Stimulated activated CD4-positive, alpha-beta T cell treated with anti-CD3 and anti-CD28 coated beads, Interleukin-12 subunit alpha, Interleukin-12 subunit beta, amount 100 ng/mL, for 4 hours (primary cell): ENCODE measurements at places on chromosomes 6 and 20.

- no peak for DNase-seq
Observed at GRCh38 chr20:17871181-17871580, 97.4 kb downstream of the SNX5 start.

GRCh38 chr6:53375847-53376246 is 27.1 kb upstream of the ELOVL5 start:
- DNase-seq = no peak

- DNase-seq = no peak
Observed at GRCh38 chr6:129356129-129356528, 353.8 kb downstream of the ARHGAP18 start.

DNA sequence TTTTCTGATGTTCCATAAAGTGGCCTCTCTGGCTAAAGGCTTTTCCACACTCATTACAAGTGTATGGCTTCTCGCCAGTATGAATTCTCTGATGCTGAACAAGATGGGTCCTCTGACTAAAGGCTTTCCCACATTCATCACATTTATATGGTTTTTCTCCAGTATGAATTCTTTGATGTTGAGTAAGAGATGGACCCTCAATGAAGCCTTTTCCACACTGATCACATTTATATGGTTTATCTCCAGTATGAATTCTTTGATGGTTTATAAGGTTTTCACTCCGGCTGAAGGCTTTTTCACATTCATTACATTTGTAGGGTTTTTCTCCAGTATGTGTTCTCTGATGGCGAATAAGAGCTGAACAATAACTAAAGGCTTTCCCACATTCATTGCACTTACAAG is 20.4 kb downstream of the ZNF184 start:
- DNase-seq = no peak

DNA sequence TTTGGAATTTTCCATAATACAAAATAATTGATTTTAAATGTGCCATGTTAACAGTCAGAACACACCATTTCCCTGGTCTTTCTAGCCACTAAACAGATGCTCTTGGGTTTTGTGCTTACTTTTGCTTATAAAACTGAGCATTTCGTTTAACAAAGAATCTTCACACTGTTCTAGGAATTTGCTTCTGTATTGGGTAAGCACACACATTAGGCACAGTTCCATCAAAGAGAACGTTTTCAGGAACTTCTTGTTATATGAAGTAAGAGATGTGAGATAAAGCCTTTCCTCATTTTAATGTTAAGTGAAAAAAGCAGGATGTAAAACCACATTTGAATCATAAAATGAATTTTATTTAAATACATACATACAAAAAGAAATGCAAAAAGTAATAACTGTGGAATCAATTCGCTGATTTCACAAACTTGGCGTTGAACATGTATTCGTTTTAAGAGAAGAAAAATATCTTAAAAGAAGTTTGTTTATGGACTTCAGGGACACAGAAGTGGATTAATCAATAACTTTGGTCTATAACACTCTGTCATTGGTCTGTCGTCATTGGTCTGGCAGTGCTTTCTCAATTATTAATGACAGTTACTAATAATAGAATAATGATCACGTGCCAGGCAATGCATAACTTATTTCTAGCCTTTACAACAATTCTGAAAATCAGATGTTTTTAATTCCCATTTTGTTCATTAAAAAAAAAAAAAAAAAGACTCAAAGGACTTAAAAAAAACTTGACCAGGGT is 199.9 kb upstream of the PRDM1 start:
- no peak for DNase-seq

- no peak for DNase-seq
Observed at GRCh38 chr6:11196511-11197174, 35.8 kb downstream of the NEDD9 start.

GRCh38 chr6:40326714-40327421 is 260.3 kb downstream of the LRFN2 start:
- no peak for DNase-seq

- DNase-seq = no peak
Observed at GRCh38 chr20:50304923-50305635, 114.4 kb downstream of the CEBPB start.

DNA sequence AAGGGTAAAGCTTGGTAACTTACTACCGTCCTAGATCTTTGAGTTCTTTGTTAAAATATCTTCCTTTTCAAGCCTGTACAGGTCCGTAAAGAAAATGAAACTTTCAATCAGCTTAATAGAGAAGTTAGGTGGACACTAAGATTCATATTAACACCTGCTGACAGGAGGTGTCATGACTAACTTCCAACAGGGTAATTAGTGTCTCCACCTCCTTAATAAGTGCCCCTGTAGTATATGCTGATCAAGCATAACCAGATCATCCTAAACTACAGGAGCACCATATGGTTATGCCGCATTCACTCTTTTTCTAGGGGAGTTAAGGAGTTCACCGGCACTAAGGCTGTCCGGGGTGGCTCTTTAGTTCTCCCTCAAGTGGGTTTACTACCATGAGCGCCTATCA is 23.9 kb upstream of the RALGAPA2 start:
- DNase-seq = no peak

- DNase-seq = no peak
Observed at GRCh38 chr6:38209371-38210260, 390.1 kb downstream of the ZFAND3 start.

DNA sequence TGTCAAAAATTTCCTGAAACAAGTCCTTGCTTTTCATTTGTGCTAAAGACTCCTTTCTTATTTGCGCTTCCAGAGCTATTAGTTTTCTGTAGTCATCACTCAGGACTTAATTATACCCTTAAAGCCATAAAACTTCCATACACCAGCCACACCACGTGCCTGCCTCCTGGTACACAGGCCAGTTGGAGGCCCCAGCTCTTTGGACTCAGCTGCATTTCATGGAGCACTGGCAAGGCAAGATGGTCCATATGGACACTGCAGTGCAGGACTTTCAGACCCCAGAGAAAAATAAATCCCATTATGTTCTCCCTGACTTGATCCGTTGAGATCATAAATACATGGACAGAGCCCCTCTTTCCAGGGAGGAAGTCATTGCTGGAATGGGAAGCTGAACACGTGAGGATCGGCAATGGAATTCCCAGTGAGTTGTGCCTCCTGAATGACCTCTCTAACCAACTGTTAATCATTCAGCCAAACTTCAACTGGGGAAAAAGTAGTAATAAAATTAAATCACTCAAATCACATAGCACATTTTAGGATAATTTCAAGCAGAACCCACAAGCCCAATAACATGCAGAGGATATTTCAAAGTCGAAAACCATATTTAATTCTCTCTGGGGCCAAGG is 173.1 kb downstream of the HACE1 start:
- no peak for DNase-seq

DNA sequence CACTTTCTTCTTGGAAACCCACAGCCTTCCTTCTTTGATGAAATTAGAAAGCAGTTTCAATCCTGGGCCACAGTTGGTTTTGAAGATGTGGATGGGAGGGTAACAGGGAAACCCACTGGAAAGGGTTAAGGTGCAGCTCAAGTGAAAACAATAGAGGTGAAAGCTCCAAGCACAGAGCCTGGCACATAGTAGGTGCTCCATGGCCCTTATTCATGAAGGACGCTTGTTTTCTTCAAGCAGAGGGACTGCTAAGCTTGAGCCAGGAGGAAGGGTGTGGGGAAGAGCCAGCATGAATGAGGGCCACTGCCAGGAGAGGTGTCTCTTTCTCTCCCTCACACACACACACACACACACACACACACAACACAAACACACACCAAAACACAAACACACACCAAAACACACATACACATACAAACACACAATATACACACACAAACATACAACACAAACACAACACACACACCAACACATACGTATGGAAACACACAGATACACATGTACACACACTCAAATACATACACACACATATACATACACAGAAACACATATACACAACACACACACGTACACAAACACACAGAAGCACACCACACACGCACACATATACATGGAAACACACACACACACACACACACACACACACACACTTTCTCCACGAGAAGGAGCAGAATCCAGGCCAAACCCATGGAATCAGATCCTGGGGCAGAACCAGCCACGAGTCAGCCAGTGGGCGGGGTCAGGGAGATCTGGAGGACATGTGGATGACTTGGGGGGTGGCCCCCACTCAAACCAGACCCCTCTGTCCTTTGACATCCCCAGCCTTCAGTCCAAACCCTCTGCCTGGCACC is 23.7 kb upstream of the RBPJL start:
- DNase-seq = no peak

- DNase-seq = no peak
Observed at GRCh38 chr6:16769986-16770376, 8.7 kb upstream of the ATXN1 start.

GRCh38 chr6:37171201-37171969 is 1.4 kb downstream of the PIM1 start:
- no peak for DNase-seq

DNA sequence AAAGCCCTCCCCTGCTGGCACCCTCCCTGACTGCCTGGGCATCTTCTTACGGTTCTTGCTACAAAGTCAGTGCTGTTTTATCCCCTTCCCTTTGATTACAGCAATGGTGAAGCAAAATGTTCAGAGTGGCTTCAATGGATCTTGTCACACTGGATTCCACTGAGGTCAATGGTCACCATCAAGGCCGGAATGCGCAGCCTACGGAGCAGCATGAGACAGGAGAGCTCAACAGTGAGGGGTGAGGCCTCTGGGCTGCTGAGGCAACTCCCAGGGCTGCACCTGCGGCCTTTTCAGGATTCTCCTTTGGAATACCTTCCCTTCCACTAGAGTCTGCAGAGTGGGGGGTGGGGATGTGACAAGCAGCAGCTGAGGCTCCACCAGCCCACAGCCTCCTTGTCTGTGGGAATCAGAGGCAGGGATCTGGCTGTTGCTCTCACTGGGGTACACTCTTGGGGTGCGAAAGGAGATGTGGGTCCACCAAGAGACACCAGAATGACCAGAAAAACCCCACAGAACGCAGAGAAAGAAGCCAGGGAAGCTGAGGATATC is 40.4 kb upstream of the EMILIN3 start:
- DNase-seq = no peak

DNA sequence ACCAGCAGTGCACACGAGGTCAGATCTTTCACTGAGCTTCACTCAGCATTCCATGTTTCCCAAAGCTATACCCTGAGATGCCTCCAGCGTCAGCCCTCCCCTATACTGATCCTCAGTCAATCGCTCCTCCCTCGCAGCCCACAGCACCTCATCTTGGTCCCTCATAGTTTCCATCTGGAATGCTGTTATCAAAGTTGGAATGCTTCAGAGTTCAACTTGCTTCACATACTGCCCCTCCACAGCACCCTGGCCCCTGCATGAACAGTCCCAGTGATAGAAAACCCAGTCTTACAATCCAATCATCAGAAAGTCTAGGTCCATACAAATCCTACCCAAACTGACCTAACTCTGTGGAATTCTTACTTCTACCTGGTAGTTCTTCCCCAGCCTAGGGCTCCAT is 20.0 kb downstream of the SPAG4 start:
- DNase-seq = no peak

DNA sequence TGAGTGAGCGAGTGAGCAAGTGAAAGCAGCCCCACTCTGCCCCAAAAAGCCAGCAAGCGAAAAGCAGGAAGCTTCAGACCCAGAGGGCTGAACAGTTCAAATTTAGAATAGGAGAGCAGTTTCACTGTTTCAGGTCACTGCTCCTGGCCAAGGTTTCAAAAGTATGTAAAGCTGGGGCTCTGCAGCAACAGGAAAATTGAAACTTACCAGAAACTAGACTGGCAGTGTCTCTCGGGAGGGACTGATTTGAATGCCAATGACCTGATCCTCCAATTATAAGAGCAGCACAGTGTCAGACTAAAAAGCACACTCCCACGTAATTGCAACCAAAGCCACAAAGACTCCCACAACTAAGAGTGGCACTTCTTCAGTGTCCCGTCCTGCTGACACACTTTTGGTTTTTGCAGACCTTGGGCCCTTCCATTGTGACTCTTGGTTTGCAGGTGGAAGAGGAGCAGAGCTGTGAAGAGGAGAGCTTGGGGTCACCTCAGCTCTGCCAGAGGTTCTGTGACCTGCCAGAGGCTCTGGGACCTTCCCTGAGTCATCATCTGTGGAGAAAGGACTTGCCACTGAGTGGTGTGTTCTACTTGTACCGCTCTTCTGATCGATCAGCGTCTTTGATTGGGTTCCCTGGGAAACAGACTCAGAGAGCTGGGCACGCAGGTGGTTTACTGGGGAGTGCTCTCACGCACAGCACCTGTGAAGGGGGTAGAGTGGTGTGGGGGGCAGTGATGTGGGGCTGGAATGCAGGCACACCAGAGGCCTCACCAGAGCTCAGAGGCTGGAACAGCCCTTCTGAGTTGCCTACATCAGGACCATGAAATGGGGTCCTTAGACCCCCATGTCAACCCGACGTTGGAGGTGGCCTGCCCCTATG is 52.7 kb upstream of the PTGIS start:
- no peak for DNase-seq

- DNase-seq = no peak
Observed at GRCh38 chr6:163309491-163310026, 105.0 kb upstream of the QKI start.

DNA sequence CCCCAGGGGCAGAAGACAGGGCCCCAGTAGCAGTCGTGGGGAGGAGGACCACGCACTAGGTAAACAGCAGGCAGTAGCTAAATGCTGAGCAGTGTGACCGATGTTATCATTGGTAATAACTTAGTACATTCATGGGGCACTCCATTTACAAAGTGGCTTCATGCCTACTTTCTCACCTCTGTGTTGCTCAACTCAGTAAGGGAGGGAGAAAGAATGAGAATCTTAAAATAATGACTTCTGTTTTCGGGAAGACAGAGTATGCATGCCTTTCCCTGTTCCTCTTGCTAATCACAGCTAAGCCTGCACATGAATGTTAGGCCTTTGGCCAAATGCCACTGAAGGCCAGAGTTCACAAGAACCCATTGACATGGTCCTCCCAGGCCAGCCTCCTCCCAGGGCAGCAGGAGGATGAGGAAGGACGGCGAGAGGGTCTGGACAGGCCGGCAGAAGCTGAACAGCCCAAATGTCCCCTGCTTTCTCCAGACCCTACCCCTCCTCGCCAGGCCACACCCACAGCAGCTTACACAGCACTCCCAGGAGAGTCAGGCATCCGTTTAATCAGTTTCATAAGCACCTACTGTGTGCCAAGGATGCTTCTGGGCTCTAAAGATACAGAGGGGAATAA is 183.4 kb downstream of the ANKRD60 start:
- DNase-seq = no peak

DNA sequence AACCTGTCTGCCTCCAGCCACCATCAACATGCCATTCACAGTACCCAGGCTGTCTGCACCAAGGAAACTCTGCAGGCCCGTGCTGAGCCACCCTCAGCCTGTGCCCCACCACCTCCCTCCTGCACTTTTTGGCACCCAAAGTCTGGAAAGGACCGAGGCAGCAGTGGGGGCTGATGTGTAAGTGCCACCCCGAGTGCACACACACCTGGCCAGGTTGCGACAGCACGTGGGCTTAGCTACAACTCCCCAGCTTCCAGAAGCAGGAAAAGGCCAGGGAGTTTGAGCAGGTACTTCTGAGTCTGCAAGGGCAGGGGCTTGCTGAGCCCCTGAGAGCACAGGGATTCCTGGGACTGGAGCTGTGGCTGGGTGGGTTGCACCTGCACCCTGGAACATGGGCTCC is 303.3 kb upstream of the OPRM1 start:
- DNase-seq = no peak
